ENCODE measurements at places on chromosomes 6 and 20.

- no peak for DNase-seq
Observed at GRCh38 chr6:141848029-141848890, 284.5 kb upstream of the GJE1 start.

- peak; percentile 45 for DNase-seq
Observed at GRCh38 chr6:87756858-87757257, 54.8 kb upstream of the AKIRIN2 start.

DNA sequence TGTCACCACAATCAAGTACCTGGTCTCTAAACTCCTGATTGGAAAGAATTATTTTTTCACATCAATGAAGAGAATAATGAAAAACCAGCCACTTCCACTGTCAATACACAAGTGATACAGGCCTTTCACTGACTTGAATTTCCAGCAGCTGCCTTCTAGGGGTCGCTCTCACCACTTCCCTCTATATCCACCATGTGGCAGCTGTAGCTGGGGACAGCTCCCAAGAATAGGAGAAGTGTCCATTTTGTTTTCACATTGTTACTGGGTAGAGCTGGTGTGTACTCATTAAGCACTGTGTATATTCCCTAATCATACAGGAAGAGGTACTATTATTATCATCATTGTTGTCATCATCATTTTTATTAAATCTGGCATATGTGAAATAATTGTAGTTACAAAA, 438.4 kb upstream of the SPTLC3 start:
- DNase-seq = no peak

- DNase-seq = no peak
Observed at GRCh38 chr20:19137641-19138040, 74.8 kb upstream of the SLC24A3 start.

- DNase-seq = no peak
Observed at GRCh38 chr6:23841116-23841515, 284.9 kb upstream of the NRSN1 start.

GRCh38 chr20:945841-946240, 29.7 kb upstream of the ANGPT4 start:
- no peak for DNase-seq

DNA sequence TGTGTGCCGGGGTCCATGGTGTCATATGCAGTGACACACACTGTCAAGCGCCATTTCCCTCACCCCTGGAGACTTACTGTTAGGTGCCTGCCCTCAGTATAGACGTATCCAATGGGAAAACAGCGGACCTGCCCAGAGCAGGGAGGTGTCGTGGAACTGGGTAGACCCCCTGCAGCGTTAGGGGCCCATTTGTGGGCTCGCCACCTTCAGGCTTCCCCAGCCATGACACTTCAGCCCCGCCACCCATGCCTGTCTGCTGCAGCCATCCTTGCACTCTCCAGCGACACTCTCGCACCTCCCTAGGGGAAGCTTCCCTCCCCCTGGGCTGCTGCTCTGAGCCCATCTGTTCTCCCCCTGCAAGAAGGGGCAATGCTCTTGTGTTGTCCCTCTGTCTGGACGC, 43.2 kb downstream of the STK35 start:
- no peak for DNase-seq

DNA sequence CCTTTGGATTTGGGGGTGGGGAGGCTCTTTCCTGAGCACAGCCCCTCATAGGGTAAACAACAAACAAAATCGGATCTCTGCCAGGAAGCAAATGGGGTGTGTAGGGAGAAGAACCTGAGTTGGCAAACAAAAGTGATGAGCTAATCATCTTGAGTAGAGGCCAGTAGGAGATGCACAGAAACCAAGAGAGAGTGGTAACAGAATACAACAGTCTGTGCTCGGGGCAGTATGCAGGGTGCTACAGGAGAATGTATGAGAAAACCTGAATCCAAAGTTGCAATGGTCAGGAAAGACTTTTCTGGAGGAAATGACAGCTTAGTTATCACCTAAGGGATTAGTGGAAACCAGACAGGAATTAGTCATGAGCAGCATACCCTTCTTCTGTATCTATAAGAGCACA, 177.8 kb downstream of the CDKAL1 start:
- DNase-seq = no peak
